ENCODE measurements at places on chromosomes 12 and 14.

DNA sequence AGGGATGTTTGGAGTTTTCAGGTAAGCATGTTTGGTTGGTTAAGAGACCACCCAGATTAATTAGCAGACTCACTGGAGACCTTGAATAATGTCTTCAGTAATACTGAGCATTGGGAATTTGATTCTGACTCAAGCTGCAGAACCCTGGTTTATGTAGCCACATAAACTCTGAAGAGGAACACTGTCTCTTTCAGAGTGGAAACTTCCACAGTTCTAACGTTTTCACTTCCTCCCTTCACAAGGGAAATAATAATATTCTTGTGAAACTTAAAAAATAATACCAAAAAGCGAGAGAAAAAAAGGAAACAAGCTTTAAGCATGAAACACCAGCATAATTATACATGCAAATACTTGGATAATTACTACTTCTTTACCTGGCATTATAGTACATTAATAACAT lies 40.0 kb upstream of the ST8SIA1 start:
- DNase-seq = no peak

- no peak for DNase-seq
Observed at GRCh38 chr14:71621276-71621675, 311.0 kb upstream of the RGS6 start.

GRCh38 chr12:57127726-57128518 lies at the start of gene LRP1:
LRP1 (plus strand) TSS chr12:57128483; CDS start chr12:57128965, 482 bp downstream.
- DNase-seq = no peak

DNA sequence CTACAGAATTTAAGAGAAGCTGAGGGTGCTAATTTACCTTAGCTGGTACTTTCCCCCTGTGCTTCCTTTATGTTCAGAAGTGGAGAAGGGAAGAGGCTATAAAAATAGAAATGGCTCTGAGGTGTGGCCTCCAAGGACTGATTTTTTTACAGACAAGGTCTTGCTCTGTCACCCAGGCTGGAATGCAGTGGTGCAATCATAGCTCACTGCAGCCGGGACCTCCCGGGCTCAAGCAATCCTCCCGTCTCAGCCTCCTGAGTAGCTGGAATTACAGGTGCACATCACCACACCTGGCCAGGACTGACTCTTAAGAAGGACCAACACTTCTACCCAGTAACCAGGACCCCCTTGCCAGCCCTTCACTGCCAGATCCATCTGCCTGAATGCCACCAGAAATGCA lies 23.9 kb upstream of the NAP1L1 start:
- no peak for DNase-seq

GRCh38 chr14:96911499-96912149 lies 114.4 kb downstream of the VRK1 start:
- no peak for DNase-seq

- no peak for DNase-seq
Observed at GRCh38 chr14:61965030-61965745, 203.0 kb downstream of the SNAPC1 start.

- DNase-seq = no peak
Observed at GRCh38 chr12:32736445-32736844, 19.3 kb downstream of the YARS2 start.

DNA sequence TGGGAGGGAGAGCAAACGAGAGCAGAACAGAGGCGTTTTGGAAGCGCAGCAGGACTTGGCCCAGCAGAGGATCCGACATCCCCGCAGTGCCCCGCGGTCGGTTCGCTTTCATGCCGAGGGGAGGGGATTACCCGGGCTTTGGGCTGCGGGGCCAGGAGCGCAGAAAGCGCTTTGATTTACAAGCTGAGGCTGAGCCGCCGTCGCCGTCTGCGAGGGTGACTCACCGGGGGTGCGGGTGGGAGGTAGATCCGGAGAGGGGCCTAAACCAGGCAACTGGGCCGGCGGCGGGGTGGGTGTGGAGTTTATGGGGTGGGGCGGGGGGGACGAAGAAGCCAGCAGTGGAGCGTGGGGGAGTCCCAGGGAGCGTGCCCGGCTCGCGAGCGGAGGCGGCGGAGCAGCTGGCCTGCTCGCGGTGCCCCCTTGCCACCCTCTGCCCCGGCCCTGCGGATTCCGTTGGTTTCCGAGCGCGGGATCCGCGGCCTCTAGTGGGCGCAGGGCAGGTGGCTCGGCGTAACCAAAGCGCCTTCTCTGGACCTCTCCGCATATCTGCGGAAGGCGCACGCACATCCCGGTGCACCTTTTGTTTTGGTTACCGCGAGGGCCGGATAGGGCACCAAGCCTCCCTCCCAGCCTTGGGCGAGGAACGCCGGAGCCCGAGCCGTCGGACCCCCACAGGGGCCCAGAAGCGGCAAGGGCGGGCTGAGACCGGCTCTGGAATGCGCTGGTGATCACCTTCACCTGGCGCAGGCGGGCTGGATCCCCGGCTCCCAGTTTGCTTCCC lies 2.6 kb downstream of the SIX4 start:
- DNase-seq = peak; percentile 31

GRCh38 chr12:72432037-72432604 lies 160.0 kb downstream of the TRHDE start:
- no peak for DNase-seq

- DNase-seq = no peak
Observed at GRCh38 chr14:84087986-84088531, 1441.9 kb upstream of the FLRT2 start.

GRCh38 chr12:112635036-112635435 lies 156.5 kb upstream of the RPH3A start:
- no peak for DNase-seq

GRCh38 chr12:109084425-109084824 lies 8.8 kb downstream of the ALKBH2 start:
- DNase-seq = no peak

DNA sequence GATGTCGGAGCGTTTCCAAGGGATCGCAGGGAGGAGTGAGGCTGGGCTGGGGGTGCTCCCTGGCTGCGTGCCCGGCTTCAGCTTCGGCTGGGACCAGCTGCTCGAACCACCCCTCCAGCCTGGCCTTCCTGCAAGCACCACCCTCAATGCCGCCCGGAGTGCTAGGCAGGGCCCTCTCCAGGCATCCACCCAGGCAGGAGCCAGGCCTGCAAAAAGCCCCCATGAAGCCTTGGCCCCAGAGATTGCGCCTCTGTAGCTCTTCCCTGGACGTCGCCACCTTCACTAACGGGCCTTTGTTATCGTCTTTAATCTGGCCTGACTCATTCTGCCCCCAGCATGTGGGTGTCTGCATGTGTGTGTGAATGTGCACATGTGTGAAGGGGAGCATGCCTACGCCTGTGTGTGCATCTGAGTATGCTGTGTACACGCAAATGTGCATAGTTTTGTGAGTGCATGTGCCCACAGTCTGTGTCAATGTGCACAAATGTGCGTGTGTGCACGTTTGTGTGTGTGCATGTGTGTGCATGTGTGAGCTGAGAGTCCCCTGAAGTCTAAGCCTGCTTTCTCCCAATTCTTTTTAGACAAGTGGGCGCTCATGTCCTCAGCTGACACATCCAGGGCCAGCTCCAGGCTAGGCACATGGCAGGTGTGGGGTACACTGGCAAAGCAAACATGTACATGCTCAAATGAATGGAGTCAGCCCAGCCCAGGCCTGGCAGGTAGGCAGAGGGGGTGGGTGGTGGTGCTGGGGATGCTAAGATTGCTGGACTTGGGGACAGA lies 195.4 kb upstream of the C14orf180 start:
- no peak for DNase-seq

DNA sequence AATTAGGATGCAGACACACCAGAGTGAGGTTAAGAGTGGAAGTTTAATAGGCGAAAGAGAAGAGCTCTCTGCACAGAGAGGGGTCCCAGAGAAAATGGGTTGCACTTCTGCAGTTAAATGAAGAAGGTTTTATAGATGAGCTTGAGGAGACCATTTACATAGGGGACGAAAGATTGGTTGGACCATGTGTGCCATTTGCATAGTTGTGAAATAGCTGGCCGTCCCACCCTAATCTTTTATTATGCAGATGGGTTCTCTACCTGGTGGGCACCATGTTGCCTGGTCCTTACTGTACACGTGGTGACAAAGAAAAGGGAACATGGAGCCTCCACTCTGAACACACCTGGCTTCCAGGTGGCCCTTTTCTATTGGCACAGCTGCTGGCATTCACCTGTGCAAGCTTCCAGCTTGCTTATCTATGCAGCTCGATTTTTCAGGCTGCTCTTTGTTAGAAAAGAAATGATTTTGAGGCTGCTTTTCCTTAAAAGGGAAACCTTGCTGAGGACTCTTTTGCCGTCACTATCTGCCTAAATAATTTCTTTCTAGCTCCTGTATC lies 67.1 kb upstream of the SRSF5 start:
- no peak for DNase-seq

- no peak for DNase-seq
Observed at GRCh38 chr14:103697206-103697602, 18.0 kb downstream of the XRCC3 start.

GRCh38 chr14:71372411-71372838 lies 465.2 kb downstream of the PCNX1 start:
- DNase-seq = no peak

- DNase-seq = no peak
Observed at GRCh38 chr12:64269161-64269560, 47.1 kb upstream of the KICS2 start.

DNA sequence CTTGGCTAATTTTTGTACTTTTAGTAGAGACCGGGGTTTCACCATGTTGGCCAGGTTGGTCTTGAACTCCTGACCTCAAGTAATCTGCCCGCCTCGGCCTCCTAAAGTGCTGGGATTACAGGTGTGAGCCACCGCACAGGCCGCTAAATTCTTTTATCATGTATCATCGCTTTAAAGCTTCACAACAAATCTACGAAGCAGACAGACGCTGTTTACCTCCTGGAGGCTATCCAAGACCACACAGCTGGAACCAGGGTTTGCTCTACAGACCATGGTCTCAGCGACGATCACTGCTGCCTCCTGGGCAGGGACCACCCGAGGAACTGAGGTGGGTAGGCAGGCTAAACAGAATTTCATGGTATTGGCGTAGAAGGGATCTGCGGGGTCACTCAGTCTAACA lies 27.2 kb downstream of the KRT80 start:
- no peak for DNase-seq

DNA sequence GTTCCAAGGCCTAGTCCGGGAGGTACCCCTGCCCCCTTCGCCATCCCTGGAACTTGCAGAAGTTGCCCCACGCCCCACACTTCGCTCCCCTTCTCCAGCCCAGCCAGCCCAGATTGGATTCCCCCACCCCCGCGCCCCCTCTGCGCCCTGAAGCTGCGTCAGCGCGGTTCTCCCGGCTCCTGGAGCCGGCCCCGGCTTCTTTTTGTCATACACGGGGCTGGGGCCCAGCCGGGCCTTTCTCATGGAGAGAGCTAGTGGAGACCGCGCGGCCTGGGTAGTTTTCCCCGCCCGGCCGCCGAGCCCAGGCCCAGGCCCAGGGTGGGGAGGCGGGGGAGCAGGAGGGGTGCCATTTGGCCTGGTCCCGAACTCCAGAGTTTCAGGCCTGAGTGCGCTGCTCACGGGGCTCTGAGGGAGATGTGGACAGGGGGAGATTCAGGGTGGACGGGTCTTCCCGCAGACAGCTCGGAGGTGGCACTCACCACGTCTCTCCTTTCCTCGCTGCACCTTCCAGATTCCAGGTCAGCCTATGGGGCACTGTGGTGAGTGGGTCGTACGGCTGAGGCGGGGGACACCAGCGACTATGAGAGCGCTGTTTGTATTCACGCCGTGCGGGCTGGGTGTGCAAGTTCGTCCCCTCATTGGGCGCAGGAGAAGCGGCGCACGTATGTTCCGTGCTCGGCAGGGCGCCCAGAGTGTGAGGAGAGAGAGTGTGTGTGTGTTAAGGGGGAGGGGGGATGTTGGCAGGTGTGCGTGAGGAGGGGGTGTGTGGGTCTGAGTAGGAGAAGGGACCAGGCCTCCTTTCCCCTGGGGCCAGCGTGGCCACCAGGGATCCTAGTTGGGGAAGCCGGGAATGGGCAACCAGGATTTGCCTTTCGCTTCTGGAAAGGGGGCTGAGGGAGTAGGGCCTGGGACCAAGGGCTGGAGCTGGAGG lies 785 bp upstream of the LHX5 start:
- DNase-seq = no peak

- no peak for DNase-seq
Observed at GRCh38 chr14:67987606-67988005, 168.0 kb downstream of the RAD51B start.

DNA sequence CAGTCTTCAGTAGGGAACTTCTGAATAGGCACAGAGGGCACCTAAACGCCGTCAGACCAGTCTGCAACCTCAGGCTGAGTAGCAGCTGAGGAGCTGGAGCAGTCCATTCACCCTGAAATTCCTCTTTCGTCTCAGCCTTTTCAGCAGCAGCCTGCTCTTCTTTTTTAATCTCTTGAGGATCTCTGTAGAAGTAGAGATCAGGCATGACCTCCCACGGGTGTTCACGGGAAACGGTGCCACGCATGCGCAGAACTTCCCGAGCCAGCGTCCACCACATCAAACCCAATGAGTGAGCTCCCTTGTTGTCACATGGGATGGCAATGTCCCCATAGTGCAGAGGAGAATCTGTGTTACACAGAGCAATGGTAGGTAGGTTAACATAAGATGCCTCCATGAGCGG lies 11.1 kb upstream of the MARK3 start:
- no peak for DNase-seq

DNA sequence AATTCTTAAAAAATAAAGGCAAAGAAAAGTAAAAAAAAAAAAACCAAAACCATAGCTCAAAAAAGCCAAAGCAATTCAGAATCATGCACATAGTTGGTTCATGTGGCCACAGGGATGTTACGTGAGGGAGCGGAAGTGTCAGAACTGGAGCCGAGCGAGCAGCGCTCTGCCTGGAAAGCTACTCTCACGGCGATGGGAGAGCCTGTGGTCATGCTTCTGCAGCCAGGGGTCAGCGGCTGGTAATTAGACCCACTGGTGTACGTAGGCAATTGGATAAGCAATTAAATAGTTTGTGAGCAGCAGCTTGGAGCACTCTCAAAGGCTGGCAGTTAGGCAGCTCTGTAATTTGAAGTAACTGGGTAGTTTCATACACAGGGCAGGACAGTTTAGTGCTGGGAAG lies 58.1 kb downstream of the TRHDE start:
- no peak for DNase-seq

DNA sequence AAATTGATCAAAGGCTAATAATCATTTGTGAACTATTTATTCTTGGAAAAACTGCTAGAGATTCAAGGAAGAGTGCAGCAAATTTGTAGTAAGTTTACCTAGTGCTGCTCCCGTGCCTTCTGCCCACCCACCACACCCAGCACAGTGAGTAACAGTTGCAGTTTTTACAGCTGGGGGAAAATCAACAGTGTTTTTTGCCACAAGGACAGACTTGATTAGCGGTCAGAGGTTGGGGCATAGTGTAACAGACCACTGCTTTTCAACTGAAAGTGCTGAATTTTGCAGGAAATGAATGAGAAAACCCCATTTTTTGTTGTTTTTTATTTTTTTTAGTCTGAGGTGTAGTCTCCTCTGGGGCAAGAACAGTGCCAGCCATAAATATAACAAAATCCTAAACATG lies 7.5 kb upstream of the KLRK1 start:
- DNase-seq = no peak

- DNase-seq = no peak
Observed at GRCh38 chr12:24778486-24779304, 170.2 kb downstream of the BCAT1 start.
